Activated CD8-positive, alpha-beta memory T cell treated with anti-CD3 and anti-CD28 coated beads for 1 hour (primary cell): ENCODE measurements at places on chromosomes 7 and 10.

GRCh38 chr7:5672468-5672867 lies 109.0 kb downstream of the RNF216 start:
- no peak for DNase-seq

GRCh38 chr10:105121743-105122142 lies 480.7 kb downstream of the SORCS3 start:
- no peak for DNase-seq

- no peak for DNase-seq
Measured at GRCh38 chr10:122293156-122293960, 22.3 kb downstream of the BTBD16 start.

GRCh38 chr7:18400275-18400674 lies 95.3 kb upstream of the HDAC9 start:
- no peak for DNase-seq

GRCh38 chr7:139683137-139683921 lies 94.5 kb downstream of the HIPK2 start:
- DNase-seq = no peak

DNA sequence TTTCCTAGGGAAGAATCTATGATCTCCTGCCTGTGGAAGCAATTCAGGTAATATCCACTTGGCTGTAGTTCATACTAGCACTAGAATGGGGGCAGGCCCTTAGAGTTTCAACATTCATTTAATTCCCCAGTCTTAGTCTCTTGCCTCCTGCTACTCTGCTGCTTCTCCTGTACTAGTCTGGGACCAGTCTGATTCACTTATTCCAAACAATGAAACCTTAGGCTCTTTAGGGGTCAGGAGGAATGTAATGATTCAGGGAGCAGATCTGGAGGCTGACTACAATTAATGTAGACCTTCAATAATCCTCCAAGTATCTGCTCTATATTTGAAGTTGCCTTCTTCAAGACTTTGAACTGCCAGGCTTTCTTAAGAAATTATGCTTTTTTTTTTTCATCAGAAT lies 101.8 kb downstream of the GNAT3 start:
- DNase-seq = no peak

- DNase-seq = no peak
Measured at GRCh38 chr10:75042292-75042974, 69.0 kb upstream of the SAMD8 start.

DNA sequence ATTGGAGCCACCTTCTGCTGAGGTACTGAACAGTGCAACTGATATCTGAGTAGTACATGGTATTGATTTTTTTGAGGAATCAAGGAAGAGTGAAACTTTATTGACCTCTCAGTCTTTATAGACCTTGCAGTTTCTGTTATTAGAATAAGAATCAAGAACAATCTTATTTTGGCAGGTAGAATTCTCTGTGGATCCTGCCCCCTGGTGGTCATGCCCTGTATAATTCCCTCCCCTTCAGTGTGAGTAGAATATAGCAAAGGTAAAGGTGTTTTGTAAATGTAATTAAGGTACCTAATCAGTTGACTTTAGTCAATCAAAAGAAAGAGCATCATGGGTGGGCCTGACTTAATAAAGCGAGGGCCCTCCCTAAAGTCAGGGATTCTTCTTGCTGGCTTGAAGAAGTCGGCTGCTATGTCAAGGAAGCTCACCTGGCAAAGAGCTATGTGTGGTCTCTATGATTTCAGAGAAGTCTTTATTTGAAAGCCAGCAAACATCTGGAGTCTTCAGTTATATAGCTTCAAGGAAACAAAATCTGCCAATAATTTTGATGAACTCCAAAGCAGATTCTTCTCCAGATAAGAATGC lies 142.8 kb downstream of the LSM5 start:
- DNase-seq = no peak

GRCh38 chr10:114305521-114305925 lies 66.5 kb downstream of the VWA2 start:
- DNase-seq = no peak

GRCh38 chr10:77513781-77514331 lies 123.8 kb downstream of the KCNMA1 start:
- DNase-seq = no peak

GRCh38 chr10:34006471-34006870 lies 672.0 kb upstream of the NRP1 start:
- DNase-seq = no peak

DNA sequence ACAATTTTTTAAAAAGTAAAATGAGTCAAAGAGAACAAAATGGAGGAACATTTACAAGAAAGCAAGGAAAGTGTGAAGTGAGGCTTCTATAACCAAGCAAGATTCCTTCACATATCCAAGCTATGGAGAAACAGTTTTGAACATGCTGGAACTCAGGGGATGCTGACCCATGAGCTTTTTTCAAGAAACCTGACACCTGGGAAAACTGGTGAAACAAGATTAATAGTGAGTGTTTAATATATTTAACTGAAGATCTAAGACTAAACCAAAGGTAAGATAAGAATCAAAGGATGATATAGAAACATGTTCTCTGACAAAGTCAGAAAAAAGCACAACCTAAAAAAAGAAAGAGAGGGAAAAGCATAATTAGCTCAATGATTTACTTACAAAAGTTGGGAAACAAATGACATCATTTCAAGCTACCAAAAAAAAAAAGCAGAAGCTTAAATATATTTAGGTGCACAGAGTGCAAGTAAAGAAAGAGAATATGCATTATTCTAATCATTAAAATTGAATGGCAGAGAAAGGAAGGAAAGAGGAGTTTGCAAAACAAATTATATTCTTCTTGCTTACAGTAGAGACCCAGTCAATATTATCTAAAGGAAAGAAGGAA lies 24.9 kb downstream of the C7orf25 start:
- no peak for DNase-seq

DNA sequence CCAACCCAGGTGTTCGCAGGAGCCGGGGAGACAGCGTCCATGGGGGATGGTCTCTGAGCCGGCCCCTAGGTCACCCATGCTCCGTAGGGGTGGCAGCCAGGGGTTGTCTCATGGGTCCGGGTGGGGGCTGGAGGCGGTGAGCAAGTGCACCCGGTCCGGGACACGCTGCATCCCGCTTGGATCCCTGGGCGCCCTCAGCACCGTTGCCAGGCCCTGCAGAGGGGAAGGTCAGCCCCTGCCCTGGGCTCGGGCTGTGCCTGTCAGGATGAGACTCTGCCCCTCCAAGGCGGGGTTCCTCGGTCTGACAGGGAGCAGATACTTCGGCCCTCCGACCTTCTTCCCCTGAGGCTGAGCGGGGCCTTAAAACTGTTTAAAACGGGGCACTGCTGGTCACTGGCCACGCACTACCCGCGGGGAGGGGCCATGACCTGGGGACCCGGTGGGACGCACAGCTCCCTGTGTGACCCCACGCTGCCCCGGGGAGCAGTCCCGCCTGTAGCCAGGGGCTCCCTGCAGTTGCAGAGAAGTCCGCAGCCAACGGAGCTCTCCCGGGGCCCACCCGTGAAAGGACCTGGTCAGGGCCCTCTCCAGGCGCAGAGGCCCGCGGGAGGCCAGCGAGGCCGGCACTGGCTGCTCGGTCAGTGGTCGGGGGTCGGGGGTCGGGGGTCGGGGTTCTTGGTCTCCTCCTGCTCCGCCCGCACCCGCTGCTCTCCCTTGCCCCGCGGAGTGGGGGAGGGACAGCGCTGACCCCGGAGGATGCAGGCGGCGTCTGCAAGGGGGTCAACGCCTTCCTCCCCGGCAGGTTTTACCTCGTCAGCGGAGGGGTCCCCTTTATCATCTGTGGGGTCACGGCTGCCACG lies 33.4 kb upstream of the KNDC1 start:
- DNase-seq = no peak

DNA sequence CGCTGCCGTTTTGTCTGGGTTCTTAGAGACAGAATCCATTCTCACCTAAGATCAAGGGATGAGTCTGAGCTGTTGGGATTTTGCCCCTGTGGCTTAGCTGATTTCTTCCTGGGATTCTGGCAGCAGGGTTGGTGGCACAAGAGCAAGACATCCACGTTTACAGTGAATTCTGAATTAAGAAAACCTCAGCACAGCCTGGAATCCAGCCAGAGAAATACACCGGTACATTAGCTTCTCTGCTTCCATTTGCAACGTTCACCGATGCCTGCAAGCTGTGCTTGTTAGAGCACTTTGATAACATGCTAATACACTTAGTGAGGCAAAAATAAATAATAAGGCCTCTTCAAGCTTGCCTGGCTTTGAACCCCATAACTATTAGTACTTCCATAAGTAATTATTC lies 569.8 kb downstream of the CALN1 start:
- DNase-seq = no peak
